ENCODE measurements at places on chromosomes 6 and 20.

DNA sequence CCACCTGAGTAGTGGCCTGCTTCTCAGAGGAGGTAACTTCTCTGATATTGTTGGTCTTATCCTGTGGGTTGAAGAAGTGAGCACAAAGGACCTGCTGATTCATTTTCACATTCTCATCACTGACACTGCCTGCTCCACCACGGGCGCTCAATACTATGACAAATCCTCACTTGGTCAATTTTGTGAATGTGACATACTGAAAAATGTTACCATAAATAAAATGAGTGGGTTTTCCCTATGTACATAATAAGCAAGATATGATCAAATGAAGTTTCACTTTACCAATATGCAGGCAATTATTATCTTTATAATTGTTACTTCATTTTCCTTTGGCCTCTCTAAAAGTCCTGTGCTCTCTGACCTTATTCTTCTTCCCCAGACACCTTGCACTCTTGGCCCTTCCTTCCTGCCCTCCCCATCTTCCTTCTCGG lies 71.5 kb upstream of the RIPOR2 start:
- no peak for DNase-seq

GRCh38 chr6:12467706-12468670 lies 177.8 kb downstream of the EDN1 start:
- DNase-seq: no peak

DNA sequence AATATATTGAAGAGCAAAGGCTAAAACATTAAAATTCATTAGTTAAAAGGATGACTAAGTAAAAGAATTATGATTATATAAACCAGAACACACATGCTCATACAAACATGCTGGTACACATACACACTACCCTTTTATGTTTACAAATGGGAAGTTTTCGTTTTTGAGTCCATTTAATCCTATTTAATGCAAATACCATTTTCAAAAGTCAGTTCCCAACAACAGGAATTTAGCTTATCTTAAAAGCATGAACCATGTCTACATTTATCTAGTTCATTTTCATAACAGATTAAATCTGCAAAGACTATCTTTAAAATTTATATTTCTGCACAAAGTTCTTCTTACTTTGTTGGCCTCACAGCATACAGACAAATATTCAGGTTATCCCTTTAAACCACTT lies 42.5 kb downstream of the MAN1A1 start:
- DNase-seq: no peak

DNA sequence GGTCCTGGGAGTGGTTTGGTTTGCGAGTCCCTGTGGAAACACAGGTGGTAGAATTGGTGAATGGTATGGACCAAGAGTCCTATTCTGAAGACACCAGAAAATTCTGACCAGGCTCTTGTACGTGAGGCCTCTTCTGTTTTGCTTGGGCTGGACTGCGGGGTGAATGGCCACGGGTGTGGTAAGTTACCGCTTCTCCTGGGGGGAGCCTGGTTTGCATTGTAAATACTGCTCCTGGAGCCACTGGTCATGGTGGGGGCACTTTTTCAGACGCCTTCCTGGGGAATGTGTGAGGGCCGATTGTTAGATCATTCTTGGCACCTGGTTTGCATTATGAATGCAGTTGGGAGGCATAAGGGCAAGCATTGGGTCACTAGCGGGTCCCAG lies 25.4 kb upstream of the EPB41L1 start:
- DNase-seq: no peak

DNA sequence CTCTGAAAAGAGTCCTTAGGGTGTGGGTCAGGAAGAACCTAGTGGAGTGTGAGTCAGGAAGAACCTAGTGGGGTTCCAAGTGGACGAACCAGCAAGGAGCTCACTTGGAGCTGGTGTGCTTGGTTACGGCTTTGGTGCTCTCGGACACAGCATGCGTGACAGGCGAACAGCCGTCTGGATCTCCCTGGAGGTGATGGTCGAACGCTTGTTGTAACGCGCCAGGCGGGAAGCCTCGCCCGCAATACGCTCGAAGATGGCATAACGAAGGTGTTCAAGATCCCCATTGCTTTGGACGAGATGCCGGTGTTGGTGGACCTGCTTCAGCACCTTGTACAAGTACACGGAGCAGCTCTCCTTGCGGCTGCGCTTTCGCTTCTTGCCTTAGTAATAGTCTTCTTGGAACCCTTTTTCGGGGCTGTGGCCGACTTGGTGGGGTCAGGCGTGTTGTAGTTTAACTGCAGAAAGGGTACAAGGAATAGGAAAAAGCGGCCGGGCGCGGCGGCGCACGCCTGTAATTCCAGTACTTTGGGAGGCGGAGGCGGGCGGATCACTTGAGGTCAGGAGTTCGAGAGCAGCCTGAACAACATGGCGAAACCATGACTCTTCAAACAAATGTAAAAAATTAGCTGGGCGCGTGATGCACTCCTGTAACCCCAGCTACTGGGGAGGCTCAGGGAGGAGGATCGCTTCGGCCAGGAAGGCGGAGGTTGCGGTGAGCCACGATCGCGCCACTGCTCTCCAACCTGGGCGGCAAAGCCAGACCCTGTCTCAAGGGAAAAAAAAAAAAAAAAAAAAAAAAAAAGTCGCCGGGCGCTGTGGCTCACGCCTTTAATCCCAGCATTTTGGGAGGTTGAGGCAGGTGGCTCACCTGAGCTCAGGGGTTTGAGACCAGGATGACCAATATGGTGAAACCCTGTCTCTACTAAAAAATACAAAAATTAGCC lies 48.0 kb downstream of the OR2B2 start:
- DNase-seq: no peak

GRCh38 chr6:155980014-155980767 lies 524.6 kb upstream of the NOX3 start:
- DNase-seq: no peak

GRCh38 chr6:166395778-166396177 lies 13.0 kb upstream of the MPC1 start:
- DNase-seq: no peak

- DNase-seq: no peak
Observed at GRCh38 chr6:148064406-148065134, 278.1 kb upstream of the SASH1 start.

DNA sequence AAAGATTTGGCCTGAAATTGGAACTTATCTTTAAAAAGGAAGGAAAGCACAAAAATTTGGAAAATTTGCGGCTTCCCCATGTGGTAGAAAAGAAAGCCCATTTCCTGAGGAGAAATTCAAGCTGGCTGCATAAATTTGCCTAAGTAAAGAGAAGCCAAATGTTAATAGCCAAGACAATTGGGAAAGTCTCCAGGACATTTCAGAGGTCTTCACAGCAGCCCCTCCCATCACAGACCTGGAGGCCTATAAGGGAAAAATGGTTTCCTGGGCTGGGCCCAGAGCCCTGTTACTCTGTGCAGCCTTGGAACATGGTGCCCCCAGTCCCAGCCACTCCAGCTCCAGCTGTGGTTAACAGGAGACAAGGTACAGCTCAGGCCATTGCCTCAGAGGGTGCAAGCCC lies 736.5 kb downstream of the HACE1 start:
- DNase-seq: no peak

DNA sequence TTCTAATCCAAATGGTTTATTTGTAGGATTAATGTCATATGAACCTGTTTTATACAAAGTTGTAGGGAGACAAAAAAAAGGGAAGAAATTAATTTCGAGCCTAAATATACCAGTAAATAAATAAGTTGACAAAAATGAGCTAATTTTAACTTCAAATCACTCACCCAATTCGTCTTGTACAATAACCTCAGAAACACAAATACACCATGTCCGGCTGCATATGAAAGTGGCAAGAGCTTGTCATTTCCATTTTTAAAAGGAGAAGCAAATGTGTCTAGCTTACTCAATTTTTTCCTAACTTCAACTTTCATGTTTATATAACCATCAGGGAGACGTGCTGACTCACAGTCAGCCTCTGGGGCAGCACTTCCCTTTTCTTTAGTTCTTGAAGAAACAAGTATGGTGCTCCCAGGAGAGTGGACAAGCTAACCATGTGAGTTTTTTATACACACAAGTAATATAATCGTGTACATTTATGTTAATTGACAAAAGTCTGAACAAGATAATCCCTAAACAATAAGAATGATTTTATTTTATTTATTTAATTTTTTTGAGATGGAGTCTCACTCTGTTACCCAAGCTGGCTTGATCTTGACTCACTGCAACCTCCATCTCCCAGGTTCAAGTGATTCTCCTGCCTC lies 55.5 kb upstream of the SGK1 start:
- DNase-seq: no peak

GRCh38 chr6:2823104-2823850 lies 18.4 kb downstream of the SERPINB1 start:
- no peak for DNase-seq

DNA sequence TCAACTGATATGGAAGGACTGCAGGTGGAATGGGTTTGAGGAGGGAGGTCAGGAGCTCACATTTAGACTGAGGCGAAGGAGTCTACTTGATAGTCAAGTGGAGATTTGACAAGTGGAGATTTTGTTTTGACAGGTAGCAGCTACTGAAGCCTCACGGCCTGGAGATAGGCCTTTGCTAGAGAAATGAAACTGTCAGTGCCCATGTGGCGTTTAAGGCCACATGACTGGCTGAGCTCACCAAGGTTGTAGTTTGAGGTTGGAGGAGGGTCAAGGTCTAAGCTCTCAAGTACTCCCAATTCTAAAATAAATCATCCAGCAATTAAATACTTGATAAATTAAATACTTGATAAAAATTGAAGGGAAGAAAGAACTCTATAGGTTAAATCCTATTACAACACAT lies 80.1 kb upstream of the C6orf118 start:
- no peak for DNase-seq

DNA sequence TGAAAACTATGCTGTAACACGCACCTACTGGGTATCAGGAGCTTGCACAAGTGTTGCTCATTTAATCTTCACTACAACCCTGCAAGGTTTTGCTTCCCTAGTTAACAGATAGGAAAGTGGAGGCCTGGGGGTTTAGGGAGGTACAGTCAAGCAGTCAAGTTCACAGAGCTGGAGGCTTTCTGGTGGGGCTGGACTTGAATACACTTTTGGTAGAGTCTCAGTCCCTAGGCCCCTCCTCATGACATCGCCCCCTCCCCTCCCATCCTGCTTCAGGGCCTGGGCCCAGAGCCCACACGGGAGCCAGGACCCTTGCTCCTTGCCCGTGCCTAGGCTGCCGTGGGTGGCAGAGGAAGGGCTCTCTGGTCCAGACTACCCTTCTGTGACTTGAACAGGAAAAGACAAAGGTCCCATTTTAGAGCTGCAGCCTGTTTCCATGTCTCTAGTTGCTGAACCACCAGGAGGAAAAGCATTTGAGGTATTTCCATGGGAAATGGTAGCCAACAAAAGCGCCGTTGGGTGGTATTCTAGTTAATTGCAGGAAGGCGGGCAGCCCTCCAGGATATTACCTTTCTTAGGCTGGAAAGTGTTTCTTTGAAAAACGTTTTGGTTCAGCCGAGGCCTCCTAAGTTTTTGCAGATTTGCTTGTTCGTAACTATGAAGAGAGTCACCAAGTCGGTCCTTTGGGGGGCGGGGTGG lies 84.9 kb downstream of the CDC5L start:
- no peak for DNase-seq

DNA sequence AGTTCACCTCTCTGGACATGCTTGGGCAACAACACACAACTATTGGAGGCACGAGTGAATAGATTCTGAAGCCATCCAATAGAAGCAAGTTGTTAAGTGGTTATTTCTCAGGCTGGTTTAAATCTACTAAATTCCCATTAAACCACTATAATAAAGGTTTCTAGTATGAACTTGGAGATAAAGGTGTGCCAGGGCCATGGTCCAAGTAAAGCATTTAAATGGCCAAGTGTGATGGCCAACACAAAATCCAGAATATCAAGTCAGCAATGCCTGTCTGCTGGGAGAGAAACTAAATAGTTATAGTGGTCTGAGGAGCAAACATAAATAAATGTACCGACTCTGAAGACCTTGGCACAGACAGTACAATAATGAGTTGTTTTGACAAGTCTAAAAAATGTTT lies 294.3 kb upstream of the STXBP5 start:
- DNase-seq: no peak

GRCh38 chr6:162778603-162779002 lies 50.8 kb downstream of the PACRG start:
- no peak for DNase-seq

- no peak for DNase-seq
Observed at GRCh38 chr6:43940393-43941087, 170.5 kb downstream of the VEGFA start.

- no peak for DNase-seq
Observed at GRCh38 chr6:73532293-73532692, 11.5 kb upstream of the EEF1A1 start.

GRCh38 chr20:62537649-62538292 lies 62.0 kb upstream of the GATA5 start:
- DNase-seq: no peak

- peak; percentile 33 for DNase-seq
Observed at GRCh38 chr20:17443131-17443858, 87.9 kb downstream of the BFSP1 start.

DNA sequence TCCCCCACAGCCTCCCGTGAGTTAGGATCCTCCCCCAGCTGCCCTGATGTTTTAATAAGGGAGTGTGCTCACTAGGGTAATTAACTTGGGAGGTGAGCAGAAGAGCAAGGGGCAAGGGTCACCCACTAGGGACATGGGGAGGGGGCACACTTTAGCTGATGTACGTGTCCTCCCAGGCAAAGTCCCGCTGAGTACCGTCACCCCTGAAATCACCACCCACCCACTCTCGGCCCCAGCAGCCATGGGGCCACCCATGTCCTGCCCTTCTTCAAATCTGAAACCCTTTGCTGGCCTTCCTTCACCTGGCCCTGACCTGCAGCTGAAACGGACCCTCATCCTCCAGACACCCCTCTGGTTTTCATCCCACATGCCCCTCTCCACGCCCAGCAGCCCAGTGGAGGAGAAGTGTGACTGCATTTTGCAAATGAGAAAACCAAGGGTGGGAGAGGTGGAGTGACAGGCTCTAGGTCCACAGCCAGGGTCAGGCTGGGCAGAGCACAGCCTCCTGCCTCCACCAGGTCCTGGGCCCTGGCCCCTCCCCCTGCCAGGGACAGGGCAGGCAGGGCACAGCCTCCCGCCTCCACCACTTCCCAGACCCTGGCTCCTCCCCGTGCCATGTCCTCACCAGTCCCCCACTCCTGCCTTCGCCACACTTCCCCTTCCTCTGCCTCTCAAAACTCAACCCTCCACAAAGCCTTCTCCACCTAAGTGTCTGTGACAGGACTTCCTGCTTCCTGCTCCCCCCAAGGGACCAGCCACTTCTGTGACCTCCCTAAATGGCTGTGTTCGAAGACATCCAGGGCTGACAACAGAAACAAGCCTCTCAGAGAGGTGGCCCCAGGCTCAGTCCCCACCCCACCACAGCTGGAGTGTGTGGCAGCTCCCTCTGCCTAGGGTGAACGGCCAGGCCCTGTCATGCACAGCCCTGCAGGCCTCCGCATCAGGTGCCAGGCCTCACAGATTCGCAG lies 15.1 kb downstream of the ACSS1 start:
- DNase-seq: no peak

All from NCI-H187 treated with DMSO at 0.1 percent for 48 hours (cell line).